Fibroblast of gingiva (primary cell): ENCODE measurements at places on chromosomes 12 and 14.

DNA sequence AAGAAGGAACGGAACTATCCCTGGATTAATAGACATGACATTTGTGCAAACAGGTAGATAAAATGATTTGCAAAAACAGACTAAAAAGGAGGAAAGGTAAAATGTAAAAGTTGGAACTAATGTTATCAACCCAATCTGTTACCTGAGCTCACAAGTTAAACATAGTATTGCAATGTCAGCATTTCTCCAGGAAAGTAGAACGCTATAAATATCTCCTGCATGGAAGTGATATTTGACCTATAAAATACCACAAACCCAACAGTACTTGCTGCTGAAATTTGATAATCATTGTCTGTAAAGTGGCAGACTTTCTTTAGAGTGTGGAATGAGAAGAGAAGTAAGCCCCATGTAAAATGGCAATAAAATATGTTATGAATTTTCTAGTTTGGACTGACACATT is 1435.7 kb downstream of the LRFN5 start:
- DNase-seq: no peak

DNA sequence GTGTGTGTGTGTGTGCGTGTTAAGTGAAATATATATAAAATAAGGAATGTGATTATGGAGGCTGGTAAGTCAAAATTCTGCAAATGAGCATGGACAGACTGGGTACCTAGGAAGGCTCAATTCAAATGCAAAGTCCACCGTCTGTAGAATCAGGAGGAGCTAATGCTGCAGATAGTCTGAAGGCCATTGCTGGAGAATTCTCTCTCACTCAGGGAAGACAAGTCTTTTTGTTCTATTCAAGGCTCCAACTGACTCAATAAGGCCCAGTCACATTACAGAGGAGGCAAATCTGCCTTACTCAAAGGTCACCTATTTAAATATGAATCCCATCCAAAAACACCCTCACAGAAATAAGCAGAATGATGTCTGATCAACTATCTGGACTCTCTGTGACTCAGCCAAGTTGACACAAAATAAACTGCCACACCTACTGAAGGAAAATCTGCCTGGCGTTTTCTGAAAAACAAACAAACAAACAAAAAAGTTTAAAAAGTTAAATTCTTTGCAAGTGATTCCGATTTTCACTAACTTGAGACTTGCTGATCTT is 684 bp upstream of the KLRF2 start:
- no peak for DNase-seq

- DNase-seq: peak; percentile 95
Observed at GRCh38 chr14:95480109-95480886, 36.2 kb downstream of the SYNE3 start.

- DNase-seq: no peak
Observed at GRCh38 chr14:99174770-99175319, 97.2 kb downstream of the BCL11B start.

GRCh38 chr14:74860899-74861733 is 14.8 kb downstream of the PROX2 start:
- DNase-seq: peak; percentile 76

GRCh38 chr14:91286530-91286937 is 42.0 kb upstream of the GPR68 start:
- peak; percentile 59 for DNase-seq

GRCh38 chr12:42915426-42915825 is 325.9 kb upstream of the PRICKLE1 start:
- DNase-seq: no peak

DNA sequence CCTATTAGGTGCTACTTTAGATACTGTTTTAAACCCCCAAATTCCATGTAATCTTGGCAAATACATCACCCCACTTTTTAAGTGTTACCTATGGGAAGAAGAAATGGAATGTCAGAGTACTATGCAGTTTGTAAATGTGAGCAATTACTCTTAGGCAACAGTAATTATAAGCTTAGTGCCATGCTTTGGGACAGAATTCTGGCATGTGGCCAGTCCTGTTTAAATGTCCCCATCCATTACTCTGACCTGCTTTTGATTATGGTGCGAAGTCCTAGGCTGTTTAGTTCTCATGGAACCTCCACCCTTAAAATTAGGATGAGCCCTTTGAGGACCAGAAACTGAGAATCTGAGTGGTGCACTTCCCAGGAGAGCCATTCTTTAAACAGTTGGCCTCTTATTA is 321.4 kb upstream of the RGS6 start:
- peak; percentile 24 for DNase-seq

DNA sequence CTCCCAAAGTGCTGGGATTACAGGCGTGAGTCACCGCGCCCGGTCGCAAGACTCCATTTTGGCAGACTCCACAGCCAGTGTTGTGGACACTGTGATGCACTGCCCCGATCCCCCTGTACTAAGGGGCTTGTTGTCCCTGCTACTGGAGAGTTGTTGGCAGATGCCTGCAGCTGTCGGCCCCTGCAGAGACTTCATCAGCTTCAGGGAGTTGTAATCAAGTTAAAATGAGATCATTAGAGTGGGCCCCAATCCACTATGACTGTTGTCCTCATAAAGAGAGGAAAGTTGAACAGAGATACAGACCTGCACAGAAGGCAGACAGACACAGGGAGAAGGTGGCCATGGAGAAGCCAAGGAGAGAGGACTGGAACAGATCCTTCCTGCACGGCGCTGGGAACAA is 23.7 kb upstream of the TUBA1A start:
- DNase-seq: no peak

- no peak for DNase-seq
Observed at GRCh38 chr14:76666746-76667145, 94.5 kb upstream of the VASH1 start.

DNA sequence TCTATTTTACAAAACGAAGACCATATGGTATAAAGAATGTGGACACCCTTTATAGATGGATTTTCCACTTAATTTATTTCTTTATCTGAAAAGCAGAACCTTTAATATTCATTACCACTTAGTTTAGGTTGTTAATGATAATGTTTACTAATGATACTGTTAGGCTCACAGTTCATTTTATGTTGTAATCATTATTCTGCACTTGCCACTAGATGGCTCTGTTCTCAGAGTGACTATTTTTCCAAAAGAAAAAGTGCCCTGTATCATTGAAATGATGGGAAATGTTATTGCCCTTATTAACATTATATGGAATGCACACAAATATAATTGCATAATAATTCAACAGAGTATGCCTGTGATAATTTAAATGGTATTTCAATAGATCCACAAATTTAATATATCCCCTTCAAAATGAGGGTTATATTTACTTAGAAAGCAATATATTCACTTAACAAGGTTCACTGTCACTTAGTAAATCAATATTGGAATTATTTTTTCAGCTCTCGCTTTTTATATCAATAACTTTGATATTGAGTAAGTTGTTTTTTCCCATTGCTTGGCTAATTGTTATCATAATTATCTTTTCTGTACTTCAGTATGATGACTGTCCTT is 95.7 kb downstream of the PDE3A start:
- no peak for DNase-seq
